ENCODE measurements at places on chromosomes 13 and 19. TPM values are rescaled to one million over a fixed set of nuclear protein-coding genes. Genes with fewer than 3 reads are reported as not detected.

Gene ZSCAN18
- total RNA-seq = 0.71 TPM

Gene ELANE
- not detected for total RNA-seq

- DNase-seq = no peak
These were observed 11.8 kb downstream of the RASA3 start for GRCh38 chr13:114120591-114121011.

GRCh38 chr19:31715249-31715945, 366.2 kb upstream of the TSHZ3 start:
- no peak for DNase-seq

GRCh38 chr13:31134039-31134711, 27.5 kb downstream of the HSPH1 start:
- no peak for DNase-seq

- DNase-seq = no peak
These were observed 112.0 kb downstream of the TBC1D4 start for GRCh38 chr13:75369981-75370380.

GRCh38 chr19:35208121-35208520, 20.4 kb downstream of the FAM187B start:
- no peak for DNase-seq

DNA sequence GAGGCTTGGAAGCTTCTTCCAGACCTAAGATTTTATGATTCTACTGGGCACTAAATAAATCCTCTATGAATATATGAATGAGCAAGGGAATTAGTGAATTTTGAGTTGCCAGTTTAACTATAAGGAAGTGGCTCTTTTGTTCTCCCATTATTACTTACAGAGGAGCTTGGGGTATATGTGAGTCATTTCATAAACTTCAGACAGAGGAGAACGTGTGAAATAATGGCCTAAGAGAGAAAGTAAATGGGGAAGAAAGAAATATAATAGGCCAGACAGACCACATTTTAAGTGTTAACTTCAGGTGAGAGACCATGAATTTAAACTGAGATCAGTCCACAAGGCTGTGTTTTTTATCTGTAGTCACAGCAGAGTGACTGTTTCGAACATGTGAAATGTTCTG, 570.9 kb downstream of the GPC6 start:
- DNase-seq = peak; percentile 3

Gene KCNJ14
- total RNA-seq = 0.79 TPM

DNA sequence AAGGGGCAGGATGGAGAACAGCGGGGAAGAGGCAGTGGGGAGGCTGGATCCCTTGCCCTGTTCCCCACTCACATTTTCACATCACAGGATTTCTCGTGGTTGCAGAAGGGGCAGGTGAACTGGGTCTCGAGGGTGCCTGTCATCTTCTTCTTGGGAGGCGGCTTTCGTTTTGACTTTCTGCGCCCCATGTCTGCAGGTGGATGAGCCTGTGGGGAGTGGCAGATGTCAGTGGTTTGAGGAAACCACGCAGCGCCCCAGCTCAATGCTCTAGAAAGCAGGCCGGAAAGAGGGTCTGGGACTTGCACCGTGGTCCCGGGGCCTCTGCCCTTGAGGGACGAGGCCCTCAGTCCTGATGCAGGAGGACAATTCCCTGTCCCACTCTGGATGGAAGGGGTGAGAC, 4.9 kb downstream of the ELOF1 start:
- DNase-seq = no peak

GRCh38 chr19:1590641-1591397, 1.8 kb downstream of the MBD3 start:
- DNase-seq = peak; percentile 42

Gene ALOX5AP
- total RNA-seq = not detected

GRCh38 chr19:13103581-13104359, 1.1 kb upstream of the LYL1 start:
- DNase-seq = no peak

Gene CCDC61
- total RNA-seq = 8.7 TPM

DNA sequence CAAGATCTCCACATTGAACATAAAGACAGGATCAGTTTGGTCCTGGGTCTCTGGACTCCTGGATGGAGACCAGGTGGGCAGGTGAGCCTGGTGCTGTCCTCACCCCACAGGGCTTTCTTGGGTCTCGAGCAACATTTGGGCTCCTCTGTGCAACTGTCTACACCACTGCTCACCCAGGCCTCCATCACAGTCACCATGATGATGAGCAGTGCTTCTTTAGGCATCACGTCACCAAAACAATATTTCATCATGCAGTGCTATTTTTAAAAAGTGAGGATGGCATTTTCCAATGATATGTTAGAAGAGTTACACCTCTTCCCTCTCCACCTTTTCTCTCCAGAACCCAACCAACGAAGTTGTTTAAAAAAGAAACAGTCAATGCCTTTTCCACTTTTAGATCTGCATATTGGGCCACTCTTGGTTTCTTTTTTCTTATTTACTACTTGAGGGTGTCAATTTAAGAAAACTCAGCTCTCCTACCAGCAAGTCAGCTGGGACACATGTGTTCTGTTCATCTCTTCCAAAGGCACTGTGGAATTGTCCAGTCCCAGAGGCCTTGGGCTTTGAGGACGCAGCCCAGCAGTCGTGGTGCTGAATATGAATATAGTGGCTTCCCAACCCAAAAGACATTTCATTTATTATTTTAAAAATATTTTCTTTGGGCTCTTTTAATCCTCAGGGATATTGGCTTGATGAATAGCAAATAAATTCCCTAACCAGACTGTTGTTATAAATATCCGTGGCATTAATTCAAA, 405.7 kb downstream of the KCNRG start:
- no peak for DNase-seq

DNA sequence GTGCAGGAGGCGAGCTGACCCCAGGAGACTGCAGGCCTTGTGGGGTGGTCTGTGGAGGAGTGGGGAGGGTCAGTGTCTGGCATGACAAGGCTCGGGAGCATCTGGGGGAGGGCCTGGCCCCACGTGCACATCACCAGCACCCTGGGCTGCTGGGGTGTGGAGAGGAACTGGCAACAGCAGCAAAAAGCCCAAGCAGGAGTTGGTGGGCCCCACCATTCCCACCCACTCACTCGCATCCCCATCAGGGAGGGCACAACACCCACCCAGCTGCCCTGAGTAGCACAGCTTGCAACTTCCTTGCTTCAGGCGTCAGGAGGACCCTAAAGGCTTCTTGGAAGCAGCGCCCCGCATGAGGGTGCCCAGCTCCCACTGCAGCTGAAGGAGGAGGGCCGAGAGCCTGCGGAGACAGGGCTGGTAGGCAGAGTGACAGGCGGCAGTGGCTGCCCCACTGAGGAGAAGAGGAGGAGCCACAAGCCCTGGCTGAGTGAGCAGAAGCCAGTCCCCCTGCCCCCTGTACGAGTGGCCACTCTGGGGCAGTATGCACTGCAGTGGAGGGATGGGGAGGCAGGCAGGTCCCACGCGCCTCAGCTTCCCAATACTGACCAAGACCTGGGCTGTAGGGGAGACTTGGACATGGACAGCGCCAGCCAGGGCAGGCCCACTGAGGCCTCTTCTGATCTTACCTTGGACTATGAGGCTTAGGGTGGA, 26.5 kb downstream of the ELL start:
- no peak for DNase-seq

DNA sequence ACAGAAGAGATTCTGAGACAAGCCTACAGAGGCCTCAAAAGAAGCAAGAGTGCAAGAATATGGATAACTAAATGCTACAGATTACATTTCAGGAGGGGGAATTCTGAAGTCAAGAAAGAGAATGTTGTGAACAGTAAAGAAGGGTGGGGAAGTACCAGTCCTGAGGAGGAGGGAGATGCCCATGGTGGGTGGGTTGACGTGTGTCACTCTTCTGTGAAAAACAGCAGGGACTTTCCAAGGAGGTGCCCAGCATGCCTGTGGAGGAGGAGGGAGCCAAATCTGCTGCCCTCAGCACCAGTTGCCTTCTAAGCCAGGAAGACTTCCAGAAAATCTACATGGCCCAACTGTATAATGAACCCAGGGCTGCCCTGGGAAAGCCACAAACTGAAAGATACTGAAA, 87.7 kb downstream of the SGCG start:
- no peak for DNase-seq

GRCh38 chr19:29323021-29323430, 110.1 kb upstream of the UQCRFS1 start:
- DNase-seq = no peak

DNA sequence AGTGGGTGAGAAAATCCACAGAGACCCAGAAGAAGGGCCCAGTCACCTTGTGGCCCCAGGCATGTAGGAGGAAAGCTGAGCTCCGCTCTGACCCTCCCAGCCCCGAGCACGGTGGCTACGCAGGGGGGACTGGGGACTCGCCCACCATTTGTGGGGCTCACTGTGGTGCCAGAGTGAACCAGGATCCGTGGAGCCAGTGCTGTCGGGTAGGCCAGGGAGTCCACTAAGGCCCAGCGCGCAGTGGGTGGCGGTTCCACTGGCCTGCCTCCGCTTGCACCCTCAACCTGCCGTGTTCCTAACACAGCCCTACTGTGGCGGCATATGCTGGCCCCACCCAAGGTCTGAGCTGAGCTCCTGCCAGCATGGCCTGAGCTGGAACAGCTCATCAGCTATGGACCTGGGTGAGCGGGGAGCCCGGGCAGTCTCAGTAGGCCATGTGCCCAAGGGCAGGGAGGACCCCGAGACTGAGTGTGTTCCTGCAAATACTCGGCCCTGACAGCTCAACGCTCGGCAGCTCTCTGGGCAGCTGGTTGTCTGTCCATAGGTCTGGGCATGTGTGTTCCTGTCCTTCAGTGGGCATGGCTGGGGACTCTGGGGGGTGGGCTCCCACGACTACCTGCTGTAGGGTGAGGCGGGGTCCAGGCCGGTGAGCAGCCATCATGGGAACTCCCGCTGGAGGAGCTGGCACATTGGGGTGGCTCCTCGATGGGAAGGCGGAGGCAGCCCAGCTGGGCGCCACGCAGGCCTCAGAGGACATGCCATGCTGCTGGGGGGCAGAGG, 36.6 kb downstream of the CEBPG start:
- no peak for DNase-seq

Gene NCR1
- total RNA-seq = 0.43 TPM

DNA sequence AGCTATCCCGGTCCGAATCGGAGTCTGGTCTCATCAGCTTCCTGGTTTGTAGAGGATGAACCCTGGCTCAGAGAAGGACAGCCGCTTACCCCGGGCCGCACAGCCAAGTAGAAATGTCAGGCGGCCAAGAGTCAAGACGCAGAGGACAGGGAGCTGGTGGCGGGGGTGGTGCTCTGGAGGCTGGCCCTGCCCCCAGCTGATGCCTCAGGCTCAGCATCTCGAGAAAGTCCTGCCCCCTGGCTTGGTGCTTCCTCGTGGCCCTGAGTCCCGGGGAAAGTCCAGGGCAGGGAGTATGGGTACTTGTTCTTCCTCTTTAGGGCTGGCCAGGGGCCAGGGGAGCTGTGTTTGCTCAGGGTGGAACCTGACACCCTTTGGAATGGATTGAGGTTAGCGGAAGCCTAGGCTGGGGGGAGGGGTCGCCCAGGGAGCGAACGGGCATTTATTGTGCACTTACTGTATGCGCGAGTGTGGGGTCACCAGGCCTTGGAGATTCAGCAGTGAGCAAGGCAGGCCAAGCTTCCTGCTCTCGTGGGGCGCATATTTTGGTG, 2.2 kb downstream of the TJP3 start:
- DNase-seq = peak; percentile 62

GRCh38 chr19:32971012-32971595, 654 bp downstream of the CEP89 start:
- DNase-seq = no peak

DNA sequence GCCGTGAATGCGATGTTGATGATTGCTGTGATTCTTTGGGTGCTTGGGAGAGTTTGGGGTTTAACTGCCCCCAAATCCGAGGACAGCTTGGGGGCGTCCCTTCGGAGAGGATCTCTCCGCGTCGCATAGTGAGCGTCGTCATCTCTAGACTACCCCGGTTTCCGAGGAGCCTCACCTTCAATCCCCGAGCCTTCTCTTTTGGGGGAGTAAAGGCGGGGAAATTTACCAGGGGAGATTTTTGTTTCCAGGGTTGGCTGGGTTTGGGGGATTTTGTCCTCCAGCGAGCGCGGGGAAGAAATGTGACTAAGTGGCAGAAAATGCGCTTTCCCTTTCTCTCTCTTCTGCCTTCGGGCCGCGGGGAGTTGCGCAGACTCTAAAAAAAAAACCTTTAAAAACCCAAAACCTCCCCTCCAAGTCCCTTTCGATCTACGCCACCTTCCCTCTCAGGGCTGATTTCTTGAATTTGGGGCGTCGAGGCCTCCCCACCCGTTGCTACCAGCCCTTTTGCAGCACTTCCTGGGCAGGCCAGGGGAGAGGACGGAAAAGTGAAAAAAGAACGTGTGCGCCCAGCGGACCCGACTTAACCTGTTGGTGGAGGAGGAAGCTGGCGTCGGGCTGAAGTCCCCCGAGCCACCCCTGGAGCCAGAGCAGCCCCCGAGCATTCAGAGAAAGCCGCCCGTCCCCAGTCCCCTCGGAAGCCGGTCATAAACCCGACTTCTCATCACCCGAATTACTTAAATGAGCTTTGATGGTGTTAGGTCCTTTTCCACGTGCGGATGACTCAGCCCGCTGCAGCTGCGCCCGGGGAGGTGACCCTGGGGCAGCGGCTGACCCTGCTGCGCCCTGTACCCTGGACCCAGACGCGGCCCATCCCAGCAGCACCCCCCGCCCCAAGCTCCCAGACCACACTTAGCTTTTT, 17.7 kb downstream of the NFIX start:
- DNase-seq = peak; percentile 62

Gene ZNF681
- 1.3 TPM for total RNA-seq

- DNase-seq = peak; percentile 83
These were observed 56.6 kb downstream of the COG3 start for GRCh38 chr13:45521297-45521696.

Gene NKPD1
- total RNA-seq = not detected

- DNase-seq = peak; percentile 4
These were observed 16.5 kb upstream of the ZNF8 start for GRCh38 chr19:58261968-58262921.

DNA sequence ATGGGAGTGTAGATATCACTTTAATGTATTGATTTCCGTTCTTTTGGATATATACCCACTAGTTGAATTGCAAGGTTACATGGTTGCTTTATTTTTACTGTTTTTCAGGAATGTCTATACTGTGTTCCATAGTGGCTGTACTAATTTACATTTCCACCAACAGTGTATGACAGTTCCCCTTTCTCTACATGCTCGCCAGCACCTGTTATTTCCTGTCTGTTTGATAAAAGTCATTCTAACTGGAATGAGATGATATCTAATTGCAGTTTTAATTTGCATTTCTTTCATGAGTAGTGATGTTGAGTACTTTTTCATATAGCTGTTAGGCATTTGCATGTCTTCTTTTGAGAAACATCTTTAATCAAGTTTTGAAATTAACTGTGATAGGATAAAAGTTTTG, 818.6 kb downstream of the SLITRK6 start:
- no peak for DNase-seq

- DNase-seq = no peak
These were observed 142.2 kb downstream of the IRS2 start for GRCh38 chr13:109644069-109644750.
